ENCODE measurements at places on chromosomes 7 and 10.

- DNase-seq: no peak
Observed at GRCh38 chr7:13007331-13007730, 319.9 kb downstream of the ARL4A start.

- DNase-seq: no peak
Observed at GRCh38 chr10:100654782-100655325, 90.5 kb upstream of the PAX2 start.

DNA sequence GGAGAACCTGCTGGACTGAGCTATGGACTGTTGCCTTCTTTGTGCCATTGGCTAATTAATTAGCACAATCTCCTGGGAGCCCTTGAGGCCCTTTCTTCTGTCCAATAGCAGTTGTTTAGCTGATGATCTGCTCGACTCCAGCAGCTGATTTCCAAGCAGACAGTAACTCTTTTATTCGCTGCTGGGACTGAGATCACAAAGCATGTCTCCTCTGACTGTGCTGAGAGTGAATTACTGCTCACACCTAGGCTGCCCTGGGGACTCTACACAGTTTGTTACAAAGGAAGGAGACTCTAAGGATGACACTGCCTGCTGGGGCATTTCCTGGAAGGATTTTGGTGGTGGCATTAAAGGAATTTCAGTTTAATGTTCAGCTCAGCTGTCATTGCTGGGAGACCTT is 31.4 kb downstream of the CASP7 start:
- peak; percentile 4 for DNase-seq

GRCh38 chr7:16652888-16653287 is 6.9 kb downstream of the BZW2 start:
- DNase-seq: no peak

GRCh38 chr7:44962483-44963251 is 16.1 kb downstream of the MYO1G start:
- DNase-seq: no peak

GRCh38 chr10:8369666-8370065 is 315.2 kb downstream of the GATA3 start:
- DNase-seq: no peak

DNA sequence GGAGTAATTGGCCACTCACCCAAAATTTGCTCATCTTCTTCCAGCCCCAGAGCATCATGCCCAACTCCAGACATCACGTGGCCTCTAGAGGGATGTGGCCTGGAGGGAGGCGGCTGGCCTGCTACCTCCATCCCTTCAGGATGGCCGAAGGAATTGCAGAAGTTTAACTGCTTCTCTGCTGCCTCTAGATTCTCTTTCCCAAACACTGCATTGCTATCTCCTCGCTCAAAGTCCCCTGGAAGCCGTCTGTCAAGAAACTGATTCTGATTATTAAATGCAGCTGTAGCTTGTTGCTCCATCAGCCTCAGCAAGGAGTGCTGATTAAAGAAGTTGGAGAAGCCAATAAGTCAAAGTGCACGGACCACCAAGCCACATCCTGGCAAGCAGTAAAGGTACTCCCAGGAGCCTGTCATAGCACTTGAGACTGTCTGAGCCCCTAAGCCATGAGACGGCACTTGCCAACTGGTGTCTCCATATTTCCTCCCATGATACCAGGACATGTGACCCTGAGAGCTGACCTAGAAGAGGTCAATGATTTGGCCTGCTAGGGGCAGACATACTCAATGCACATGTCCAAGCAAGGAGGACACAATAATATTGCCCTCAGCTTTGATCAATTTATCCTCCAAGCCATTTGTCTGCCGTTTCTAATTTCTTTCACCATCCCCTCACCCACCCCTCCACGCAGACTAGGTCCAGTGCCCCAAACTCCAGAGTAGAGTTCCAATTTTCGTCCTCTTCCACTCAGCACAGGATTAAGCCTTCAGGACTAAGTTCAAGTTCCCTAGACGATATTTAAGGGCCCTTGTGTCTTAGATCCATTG is 84.2 kb downstream of the TBXAS1 start:
- no peak for DNase-seq

GRCh38 chr10:112953174-112954159 is 3.4 kb downstream of the TCF7L2 start:
- peak; percentile 8 for DNase-seq

DNA sequence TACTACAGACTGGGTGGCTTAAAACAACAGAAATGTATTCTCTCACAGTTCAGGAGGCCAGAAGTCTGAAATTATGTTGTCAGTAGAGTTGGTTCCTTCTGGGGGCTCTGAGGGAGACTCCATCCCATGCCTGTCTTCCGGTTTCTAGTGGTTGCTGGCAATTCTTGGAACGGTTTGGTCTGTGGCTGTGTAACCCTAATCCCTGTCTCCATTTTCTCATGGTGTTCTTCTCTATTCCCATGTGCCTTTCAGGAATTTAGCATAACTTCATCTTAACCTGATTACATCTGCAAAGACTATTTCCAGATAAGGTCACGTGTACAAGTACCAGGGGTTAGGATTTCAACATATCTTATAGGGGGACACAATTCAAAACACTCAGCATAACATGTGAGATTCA is 73.2 kb downstream of the FAM241B start:
- no peak for DNase-seq

GRCh38 chr7:71735961-71736556 is 604.1 kb downstream of the GALNT17 start:
- peak; percentile 16 for DNase-seq

GRCh38 chr10:37436357-37436756 is 311.0 kb downstream of the ANKRD30A start:
- DNase-seq: no peak

DNA sequence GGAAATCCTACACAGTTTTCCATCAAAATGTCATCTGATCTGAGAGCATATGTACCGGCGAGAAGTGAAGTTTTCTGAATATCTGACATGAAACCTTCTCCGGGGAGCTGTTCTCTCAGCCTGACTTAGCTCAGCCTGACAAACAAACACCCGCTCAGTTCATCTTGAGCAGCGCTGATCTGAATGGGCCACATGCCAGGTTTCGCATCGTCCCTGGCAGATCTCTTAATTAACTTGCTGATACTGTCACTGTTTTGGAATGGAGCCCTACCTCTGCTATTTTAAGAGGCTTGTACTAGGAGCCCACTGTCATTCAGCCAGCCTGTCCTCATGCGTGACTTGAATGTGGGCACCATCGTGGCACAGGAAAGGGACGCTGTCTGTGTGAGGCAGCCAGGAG is 109.2 kb downstream of the STRA8 start:
- DNase-seq: peak; percentile 39

DNA sequence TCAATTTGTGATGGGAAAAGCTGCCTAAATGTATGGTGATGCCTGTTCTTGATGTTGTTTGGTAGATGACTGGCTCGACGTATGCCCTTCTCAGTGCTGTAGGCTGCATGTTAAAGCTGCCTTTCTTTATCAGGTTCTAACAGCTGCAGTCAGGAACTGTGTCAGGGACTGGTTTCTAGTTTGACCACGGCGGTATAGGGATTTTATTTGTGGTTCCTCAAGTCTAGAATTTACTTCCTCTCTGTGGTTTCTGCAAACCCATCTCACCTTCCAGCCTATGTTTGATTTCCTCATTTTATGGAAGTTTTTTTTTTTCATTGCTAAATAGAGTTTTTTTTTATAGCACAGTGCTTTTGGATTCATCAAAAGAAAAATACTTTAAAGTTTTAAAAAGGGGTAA is 26.5 kb downstream of the LMTK2 start:
- DNase-seq: no peak

- DNase-seq: no peak
Observed at GRCh38 chr10:28556142-28556541, 23.2 kb downstream of the WAC start.

DNA sequence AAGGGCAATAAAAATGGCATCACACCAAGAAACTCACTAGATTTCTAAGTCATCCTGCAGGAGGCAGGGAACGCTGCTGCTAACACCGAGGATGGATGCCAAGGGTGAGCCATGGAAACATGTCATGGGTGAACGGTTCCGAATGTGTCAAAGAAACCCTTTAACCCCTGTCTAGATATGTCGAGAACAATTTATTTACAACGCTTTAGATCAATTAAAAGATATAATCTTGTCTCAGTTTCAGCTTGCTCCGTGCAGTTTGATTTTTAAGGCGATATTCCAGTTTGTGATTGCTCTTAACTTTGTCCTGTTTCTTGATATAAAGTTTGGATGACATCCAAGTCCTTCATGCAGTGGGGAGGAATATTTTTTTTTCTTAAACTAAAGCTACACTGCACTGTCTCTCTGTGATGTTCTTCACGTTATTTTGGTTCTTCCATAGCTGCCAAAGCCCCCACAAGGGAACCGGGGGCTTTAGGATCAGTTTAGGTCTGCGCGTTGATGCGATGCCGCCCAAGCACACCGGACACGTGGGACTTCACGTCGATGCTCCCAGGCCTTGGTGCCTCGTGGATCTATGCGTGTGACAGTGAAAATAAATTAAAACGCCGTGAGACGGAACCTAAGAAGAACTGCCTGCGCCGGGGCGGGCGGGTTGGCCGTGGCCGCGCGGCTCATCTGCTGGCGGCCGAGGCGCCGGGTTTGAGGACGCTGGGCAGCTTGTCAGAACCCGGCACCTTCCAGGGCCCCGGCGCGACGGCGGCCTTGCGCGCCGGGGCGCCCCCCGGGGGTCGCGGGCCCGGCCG is 220.3 kb downstream of the PHTF2 start:
- no peak for DNase-seq

GRCh38 chr7:12080006-12080405 is 131.1 kb upstream of the TMEM106B start:
- no peak for DNase-seq

- no peak for DNase-seq
Observed at GRCh38 chr7:112080441-112080840, 125.8 kb downstream of the DOCK4 start.

GRCh38 chr7:22109761-22110160 is 164.1 kb upstream of the CDCA7L start:
- peak; percentile 35 for DNase-seq

GRCh38 chr7:103525937-103526336 is 79.9 kb upstream of the SLC26A5 start:
- DNase-seq: no peak

DNA sequence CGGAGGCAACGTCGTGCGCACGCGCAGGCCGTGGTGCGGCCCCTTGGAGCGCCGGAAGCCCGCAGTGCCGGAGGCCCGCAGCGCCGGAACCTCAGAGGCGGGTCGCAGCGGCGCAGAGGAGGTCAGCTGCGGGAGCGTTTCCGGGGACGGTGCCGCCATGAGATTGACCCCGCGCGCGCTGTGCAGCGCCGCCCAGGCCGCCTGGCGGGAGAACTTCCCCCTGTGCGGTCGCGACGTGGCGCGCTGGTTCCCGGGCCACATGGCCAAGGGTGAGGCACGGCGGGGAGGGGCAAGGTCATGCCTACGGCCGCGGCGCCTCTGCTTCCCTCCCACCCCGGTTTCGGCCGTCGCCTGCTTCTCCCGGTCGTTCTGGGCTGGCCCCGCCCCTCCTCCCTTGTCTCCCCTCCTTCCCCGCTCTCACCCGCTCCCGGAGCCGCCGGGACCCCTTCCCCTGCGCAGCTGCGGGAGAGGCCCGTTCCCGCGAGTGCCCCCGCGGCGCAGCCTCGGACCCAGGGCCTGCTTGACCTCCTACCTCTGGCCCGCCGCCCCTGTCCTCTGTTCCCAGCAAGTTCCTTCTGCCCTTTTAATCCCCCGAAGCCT is at the start of gene MTG1:
Gene MTG1, plus strand, starts transcription at position 94 of the 600 bp plus-strand sequence. Its CDS starts 64 bp downstream, at position 158.
- DNase-seq: peak; percentile 95

DNA sequence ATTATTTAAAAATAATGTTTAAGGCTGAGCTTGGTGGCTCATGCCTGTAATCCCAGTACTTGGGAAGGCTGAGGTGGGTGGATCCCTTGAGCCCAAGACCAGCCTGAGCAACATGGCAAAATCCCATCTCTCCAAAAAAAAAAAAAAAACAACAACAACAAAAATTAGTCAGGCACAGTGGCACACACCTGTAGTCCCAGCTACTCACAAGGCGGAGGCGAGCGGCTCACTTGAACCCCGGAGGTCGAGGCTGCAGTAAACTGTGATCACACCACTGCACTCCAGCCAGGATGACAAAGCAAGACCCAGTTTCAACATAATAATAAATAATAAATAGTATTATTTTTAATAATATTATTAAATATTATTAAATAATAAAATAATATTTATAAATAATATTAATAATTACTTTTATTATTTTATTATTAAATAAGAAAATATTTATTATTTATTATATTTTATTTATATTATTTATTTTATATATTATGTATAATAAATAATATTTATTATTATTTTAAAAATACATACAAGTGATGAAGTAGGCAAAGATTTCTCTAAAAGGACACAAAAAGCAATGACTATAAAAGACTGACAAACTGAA is 8.4 kb upstream of the LRRC61 start:
- no peak for DNase-seq

DNA sequence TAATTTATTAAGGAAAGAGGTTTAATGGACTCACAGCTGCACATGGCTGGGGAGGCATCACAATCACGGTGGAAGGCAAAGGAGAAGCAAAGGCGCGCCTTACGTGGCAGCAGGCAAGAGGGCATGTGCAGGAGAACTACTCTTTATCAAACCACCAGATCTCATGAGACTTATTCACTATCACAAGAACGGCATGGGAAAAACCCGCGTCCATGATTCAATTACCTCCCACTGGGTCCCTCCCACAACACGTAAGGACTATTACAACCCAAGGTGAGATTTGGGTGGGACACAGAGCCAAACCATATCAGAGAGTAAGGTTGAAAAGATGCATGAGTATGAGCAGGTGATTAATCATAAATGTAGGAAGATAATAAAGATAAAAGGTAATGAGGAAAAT is 3.2 kb upstream of the JCAD start:
- no peak for DNase-seq

DNA sequence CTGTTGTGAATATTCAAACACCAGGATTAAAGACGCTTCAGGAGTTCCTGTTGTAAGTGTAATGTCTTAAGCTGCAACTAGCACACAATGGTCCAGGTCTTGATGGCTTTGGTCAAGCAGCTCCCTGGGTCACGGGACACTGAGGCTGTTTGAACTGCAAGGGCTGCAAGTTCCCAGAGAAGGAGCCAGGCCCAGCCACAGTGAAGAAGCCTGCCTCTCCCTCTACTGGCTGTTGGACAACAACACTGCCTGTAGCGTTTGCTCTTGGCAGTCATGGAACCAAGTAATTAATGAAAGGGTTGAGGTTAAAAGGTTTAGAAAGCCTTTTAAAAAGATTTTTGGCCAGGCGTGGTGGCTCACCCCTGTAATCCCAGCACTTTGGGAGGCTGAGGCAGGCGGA is 31.9 kb upstream of the GUSB start:
- no peak for DNase-seq

DNA sequence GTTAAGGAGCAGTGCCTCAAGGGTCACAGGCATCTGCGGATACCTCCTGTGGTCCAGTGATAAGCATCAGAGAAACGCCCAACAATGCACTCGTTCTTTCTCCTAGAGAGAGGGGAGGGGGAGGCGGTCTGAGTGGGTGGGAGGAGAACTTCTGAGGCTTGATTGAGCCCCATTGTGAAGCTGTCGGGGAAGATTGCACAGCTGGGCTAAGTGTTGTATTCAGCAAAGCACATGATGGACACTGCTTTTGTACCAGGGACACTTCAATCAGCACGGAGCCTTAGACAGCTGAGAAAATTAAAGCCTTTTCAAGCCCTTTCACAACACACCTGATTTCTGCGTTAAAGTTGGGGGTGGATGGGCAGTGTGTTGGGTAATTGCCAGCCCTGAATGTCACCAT is 230.3 kb upstream of the GHITM start:
- no peak for DNase-seq

- DNase-seq: no peak
Observed at GRCh38 chr10:42898037-42898960, 115.7 kb downstream of the BMS1 start.

Measured in nucleus accumbens (tissue), 56 donors.